ENCODE measurements at places on chromosomes 16 and 17.
A peak's percentile ranks its signal among the peaks of the same experiment; 100 is the strongest.

DNA sequence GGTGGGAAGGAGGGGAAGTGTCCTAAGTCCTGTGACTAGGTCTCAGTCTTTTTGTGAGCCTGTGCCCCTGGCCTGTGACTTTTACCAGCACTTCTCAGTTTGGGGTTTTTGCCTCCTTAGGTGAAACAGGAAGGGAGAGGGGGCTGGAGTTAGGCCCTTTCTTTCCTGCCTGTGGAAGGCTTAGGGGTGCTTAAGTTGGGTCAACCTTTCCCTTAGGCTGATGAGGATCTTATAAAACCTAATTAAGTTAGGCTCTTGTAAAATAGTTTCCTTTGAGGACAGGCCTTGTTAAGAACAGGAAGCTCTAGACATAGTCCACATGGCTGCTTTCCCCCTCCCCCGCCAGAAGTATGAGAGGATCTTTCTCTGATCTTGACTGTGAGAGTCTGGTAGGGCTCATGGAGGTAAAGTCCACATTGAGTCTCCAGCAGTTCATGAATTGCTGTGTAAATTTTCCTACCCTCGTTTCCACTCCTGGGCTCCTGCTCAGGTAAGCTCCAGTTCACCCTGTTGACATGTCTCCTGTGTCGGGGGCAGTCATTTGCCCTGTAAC, 17.0 kb upstream of the DNASE1 start:
- peak; percentile 29 for DNase-seq

- DNase-seq = peak; percentile 13
Measured at GRCh38 chr17:19238167-19238505, 970 bp downstream of the EPN2 start.

- no peak for DNase-seq
Measured at GRCh38 chr17:48441231-48441711, 11.3 kb upstream of the SKAP1 start.

DNA sequence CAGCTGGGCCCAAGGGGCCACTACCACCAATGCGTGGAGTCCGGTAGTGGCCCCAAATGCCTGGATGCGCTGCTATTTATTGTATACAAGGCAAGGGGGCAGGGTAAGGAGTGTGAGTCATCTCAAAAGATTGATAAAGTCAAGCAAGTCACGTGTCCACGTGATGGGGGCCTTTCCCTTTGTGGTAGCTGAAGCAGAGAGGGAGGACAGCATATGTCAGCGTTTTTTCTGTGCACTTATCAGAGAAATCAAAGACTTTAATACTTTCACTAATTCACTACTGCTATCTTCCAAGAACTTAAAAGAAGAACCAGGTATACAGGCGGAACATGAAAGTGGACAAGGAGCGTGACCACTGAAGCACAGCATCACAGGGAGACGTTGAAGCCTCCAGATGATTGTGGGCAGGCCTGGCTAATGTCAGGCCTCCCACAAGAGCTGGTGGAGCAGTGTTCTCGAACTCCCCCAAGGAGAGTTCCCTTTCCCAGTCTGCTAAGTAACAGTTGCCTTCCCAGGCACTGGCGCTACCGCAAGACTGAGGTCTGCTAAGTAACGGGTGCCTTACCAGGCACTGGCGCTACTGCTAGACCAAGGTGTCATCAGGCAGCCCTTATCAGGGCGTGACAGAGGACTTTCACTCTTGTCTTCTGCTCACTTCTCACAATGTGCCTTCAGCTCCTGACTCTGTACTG, 10.8 kb upstream of the ASB16 start:
- peak; percentile 28 for DNase-seq

DNA sequence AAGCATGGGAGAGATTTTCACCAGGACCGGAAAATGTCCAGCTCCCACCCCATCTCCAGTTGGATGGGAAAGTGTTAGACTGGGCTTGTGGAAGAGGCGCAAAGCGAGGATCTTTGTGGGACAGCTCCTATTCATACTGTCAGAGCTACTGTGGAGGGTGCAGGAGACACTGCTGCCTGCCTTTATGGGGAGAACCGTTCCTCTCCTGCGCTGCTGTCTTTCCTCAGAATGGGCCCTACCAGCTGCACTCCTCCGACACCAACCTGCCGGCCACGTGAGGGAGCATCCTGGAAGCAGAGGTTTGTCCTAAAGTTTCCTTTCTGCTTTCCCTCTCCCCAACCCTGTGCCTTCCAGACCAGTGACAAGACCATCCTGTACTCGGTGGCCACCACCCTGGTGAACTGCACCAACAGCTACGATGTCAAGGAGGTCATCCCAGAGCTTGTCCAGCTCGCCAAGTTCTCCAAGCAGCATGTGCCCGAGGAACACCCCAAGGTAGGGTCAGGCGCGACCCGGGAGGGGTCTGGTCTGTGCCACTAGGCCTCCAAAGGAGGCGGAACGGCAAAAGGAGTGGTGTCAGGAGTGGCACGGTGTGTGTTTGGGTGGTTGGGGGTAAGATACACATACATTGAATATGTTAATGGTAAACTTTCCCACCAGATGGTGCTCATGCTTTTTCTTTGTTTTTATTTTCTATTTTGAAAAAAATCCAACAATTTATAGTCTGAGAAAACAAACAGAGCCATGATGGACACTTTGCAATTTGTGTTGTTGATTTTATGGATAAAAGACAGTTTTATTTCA, 23.0 kb downstream of the SLC35G3 start:
- DNase-seq = peak; percentile 12

GRCh38 chr17:50630524-50631194, 4.0 kb upstream of the ABCC3 start:
- DNase-seq = peak; percentile 65

DNA sequence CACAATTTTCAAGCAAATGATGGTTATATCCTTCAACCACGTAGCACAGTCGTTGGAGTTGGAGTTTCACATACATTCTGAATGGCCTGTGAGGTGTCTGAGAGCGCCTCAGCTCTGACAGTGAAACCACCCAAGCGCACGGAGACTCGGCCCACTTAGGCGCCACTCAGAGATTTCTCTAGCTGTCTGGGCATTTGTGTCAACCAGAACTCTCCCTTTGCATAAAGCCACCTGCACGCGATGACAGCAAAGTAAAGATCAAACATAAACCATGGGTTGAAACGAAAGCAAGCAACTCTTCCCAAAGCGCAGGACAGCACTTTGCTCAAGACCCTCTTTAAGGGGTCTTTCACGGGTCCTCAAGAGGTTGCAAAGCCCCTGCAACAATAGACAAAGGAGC, 533 bp downstream of the SLC6A4 start:
- no peak for DNase-seq

DNA sequence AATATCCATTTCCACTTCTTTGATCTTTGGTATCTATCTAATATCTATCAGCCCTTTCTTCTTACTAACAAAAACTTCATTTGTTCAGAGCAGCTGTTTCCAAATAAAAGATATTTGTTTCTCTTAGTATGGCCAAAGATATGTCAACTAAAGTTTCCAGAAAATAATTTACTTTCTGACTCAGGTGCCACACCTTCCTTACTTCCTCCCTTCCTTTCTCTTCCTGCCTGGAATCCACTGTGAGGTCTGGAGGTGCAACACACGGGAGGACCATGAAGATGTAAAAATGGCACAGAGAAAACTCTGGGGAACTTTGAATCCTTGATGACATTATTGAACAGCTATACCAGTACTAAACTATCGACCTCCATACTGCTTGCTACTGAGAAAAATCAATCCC, 14.0 kb downstream of the MED13 start:
- DNase-seq = no peak

DNA sequence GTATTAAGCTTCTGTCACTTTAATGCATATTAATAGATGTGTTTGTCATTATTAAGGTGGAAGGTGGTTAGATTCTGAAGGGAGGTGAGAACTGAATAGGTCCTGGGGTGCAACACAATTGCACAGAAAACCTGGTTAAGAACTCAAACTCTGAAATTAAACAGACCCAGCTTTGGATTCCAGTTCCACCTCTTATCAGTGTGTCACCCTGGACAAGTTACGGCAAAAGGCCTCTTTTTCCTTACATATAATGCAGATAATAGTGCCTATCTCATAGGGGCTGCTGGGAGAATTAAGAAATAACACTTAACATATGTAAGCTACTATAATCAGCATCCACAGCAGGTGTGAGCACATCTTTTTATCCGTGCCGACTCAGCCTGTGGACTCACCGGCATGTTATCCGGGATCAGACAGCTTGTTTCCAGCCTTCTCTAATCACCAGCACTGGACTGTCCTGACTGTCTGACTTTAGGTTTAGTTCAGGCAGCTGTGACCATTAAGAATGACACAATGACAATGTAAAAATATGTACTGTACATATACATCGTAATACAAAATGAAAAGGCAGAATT, 31.4 kb downstream of the TEX2 start:
- no peak for DNase-seq

Data from stimulated activated CD4-positive, alpha-beta T cell treated with anti-CD3 and anti-CD28 coated beads, Interleukin-4, amount 100 ng/mL, for 1 hour (primary cell).